ENCODE measurements at places on chromosomes 12 and 14.

GRCh38 chr14:94355191-94355794 is 32.2 kb upstream of the SERPINA6 start:
- DNase-seq: no peak

DNA sequence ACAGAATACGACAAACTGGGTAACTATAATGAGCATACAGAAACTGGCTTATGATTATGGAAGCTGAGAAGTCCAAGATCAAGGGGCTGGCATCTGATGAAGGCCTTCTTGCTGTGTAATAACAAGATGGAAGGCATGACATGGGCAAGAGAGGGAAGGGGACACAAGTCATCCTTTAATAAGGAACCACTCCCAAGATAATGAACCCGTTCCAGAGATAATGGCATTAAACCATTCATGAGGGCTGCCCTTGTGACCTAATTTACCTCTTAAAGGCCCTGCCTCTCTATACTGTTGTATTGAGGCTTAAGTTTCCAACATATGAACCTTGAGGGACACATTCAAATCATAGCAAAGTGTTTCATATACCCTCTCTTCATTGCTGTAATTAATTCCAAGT is 4.6 kb upstream of the VTI1B start:
- DNase-seq: no peak

DNA sequence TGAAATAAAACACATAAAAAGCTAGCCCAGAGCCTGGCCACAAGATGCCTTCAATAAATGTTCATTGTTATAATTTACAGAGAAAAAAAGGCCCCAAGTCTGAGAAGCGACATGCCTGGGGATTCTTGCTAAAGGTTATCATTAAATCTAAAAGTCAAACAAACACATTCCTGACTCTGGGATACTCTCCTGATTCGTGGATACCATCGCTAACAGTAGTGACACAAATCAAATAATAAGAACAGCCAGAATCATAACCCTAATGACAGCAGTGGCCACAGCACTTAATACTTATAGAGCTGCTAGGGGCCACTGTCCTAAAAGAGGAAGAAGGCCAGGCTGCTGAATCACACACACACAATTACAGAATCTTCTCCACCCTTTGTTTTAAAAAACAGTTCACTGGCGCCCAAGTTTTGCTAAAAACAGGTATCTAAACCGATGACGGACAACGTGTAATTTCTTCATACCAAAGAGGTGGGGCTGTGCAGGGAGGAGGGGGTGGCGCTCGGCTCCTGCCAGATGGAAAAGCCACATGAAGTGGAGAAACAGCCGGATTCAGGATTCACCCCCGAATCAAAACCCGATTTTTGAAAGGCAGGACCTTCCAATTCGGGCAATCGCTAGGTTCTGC is 1.2 kb downstream of the CLIP1 start:
- DNase-seq: no peak

DNA sequence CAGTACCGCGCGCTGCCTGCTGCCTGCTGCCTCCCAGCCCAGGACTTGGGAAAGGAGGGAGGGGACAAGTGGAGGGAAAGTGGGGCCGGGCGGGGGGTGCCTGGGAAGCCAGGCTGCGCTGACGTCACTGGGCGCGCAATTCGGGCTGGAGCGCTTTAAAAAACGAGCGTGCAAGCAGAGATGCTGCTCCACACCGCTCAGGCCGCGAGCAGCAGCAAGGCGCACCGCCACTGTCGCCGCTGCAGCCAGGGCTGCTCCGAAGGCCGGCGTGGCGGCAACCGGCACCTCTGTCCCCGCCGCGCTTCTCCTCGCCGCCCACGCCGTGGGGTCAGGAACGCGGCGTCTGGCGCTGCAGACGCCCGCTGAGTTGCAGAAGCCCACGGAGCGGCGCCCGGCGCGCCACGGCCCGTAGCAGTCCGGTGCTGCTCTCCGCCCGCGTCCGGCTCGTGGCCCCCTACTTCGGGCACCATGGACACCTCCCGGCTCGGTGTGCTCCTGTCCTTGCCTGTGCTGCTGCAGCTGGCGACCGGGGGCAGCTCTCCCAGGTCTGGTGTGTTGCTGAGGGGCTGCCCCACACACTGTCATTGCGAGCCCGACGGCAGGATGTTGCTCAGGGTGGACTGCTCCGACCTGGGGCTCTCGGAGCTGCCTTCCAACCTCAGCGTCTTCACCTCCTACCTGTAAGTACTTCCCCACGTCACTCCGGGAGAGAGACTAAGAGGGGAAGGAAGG is at the start of gene LGR5:
Gene LGR5 (plus strand): TSS at position 186 of the 732 bp plus-strand sequence. CDS start 283 bp downstream, at position 469.
- no peak for DNase-seq

GRCh38 chr14:32039401-32040030 is 37.6 kb upstream of the ARHGAP5 start:
- DNase-seq: no peak
